Esophagus squamous epithelium (tissue), 5 donors: ENCODE measurements at places on chromosomes 2 and 18.

- DNase-seq, result no peak
Observed at GRCh38 chr2:74991977-74992376, 33.5 kb downstream of the POLE4 start.

- DNase-seq, result no peak
Observed at GRCh38 chr2:206275312-206276055, 1.0 kb downstream of the ZDBF2 start.

DNA sequence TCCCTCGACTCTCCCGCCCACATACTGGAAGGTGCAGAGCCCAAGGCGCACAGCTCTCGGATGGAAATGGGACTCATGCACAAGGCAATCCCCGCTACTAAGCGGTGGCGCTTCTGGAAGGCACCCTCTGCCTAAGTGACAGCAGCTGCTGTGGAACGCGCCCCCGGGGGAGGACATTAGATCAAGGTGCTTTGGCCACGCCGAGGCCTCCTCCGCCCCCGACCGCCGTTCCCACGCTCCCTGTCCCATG, 202 bp downstream of the MCEE start:
- no peak for DNase-seq

DNA sequence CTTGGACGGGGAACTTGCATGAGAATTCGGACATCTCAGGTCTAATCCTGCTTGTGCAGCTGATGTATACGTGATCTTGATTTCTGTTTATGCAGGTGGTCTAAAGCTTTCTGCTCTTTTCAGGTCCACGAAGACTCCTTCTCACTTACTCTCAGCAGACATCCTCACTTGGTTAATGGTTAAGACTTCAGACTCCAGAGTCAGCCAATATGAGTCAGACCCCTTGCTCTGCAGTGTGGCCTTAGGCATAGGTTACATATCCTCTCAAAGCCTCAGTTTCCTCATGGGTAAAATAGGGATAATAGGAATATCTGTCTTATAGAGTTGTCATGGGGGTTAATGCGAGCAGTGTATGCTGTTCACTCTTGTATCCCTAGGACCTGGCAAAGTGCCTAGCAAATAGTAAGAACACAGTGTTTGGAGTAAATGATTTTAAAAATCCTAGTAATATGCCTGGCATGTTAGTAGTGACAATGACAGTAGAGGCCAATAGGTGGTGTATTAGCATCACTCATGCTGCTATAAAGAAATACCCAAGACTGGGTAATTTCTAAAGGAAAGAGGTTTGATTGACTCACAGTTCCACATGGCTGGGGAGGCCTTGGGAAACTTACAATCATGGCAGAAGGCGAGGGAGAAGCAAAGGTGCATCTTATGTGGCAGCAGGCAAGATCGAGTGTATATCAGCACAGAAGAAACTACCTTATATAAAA, 42.3 kb downstream of the XRCC5 start:
- no peak for DNase-seq

GRCh38 chr2:27288610-27289009, 6.4 kb downstream of the TRIM54 start:
- no peak for DNase-seq

DNA sequence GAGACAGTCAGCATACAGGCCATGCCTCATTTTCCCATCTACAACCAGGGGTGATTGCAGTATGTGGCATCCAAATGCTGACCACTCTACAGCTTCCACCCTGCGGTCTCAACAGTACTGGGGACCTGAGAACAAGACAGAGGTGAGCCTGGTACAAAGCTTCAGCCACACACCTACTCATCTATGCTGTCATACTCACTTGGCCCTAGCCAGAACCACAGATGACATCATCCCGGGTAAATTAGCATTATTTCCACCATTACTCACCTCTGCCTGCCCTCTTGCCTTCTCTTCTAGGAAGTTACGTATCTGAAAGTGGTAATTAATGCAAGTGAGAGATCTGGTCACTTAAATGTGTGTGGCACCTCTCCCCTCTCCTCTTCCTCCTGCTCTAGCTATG, 208.2 kb upstream of the ARL4C start:
- DNase-seq, result no peak

- no peak for DNase-seq
Observed at GRCh38 chr2:48007699-48008268, 101.5 kb upstream of the FBXO11 start.

DNA sequence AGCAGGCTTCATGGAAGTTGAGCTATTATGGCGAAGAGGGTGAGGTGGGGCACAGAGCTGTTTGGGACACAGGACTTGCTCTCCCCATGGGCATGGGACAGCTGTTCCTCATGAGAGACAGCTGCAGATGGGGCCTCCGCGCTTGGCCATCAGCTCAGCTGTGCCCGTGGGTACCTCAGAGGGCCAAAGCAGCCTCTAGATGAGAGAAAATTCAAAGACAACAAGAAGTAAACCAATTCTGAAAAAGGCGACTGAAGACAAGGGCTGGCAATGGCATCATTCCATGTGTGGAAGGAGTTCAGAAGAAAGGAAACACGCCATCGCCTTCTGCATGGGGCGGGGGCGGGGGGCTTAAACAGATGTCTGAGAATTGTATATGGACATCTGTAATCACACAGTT, 136.2 kb downstream of the BCL2 start:
- no peak for DNase-seq

GRCh38 chr18:39464006-39464405, 1898.4 kb upstream of the CELF4 start:
- DNase-seq, result no peak

DNA sequence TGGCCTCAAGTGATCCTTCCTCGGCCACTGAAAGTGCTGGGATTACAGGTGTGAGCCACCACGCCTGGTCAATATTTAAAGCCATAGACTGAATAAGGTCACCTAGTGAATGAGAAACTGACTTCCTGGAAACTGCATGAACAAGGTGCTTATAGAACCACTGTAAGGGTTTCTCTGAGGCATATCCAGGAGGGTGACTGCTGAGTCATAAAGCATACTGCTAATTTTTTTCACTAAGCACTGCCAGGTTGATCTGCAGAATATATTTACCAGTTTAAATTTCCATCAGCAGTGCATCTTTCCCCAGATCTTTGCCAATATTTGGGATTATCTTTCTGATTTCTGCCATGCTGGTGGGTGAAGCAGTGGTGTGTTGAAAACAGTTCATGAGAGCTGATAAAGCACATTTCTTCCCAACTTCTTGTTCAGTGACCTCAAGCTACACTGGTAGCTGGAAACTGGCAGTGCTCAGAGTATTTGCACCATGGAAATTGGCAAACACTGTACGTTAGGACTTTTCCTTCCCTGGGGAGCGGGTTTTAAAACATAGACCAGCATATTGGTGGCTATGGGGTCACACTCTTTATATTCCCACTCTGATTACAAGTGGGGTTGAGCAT, 4.2 kb upstream of the CLIP4 start:
- DNase-seq, result no peak

GRCh38 chr2:24123922-24124580, 782 bp downstream of the FAM228B start:
- no peak for DNase-seq

- DNase-seq, result no peak
Observed at GRCh38 chr2:135817951-135818350, 19.0 kb downstream of the LCT start.

- DNase-seq, result no peak
Observed at GRCh38 chr2:32663864-32664263, 36.0 kb downstream of the TTC27 start.

DNA sequence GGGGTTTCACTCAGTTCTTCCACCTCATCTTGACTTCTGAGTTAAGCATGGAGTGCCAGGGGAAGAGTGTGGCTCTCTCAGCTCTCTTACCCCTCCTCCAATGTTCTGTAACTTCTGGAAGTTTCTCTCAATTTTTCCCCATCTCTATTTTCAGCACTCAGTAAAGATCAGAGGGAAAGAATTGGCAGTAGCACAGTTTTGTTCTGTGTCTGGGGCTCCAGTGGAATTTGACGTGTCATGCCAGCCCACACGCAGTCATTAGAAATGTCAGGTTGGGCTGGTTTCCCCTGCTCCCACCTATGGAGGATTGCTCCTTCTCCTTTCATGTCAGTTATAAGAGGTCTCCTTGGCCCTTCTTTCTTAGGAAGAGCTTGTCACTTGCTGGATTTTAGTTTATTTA, 104.6 kb upstream of the COL3A1 start:
- DNase-seq, result no peak

- DNase-seq, result no peak
Observed at GRCh38 chr18:43079422-43079821, 36.1 kb downstream of the RIT2 start.

GRCh38 chr2:30465171-30465545, 18.1 kb downstream of the LCLAT1 start:
- DNase-seq, result no peak

DNA sequence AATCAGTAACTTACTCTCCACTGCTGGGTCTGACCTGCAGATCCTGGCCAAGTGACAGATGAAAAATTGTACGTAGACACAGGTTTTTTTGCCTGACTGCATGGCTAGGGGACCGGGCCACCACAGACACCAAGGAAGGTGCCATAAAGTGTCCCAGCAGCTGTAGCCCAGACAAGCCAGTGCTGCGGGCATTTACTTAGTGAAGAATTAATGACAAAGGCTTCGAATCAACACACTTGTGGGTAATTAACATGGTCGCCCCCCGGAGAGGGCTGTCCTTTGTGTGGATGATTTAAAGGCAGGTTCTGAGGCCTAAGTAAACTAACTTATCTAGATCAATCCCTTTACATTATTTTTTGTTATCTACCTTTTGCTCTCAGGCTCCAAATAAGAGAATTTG, 1709.1 kb upstream of the LRRTM1 start:
- DNase-seq, result no peak

DNA sequence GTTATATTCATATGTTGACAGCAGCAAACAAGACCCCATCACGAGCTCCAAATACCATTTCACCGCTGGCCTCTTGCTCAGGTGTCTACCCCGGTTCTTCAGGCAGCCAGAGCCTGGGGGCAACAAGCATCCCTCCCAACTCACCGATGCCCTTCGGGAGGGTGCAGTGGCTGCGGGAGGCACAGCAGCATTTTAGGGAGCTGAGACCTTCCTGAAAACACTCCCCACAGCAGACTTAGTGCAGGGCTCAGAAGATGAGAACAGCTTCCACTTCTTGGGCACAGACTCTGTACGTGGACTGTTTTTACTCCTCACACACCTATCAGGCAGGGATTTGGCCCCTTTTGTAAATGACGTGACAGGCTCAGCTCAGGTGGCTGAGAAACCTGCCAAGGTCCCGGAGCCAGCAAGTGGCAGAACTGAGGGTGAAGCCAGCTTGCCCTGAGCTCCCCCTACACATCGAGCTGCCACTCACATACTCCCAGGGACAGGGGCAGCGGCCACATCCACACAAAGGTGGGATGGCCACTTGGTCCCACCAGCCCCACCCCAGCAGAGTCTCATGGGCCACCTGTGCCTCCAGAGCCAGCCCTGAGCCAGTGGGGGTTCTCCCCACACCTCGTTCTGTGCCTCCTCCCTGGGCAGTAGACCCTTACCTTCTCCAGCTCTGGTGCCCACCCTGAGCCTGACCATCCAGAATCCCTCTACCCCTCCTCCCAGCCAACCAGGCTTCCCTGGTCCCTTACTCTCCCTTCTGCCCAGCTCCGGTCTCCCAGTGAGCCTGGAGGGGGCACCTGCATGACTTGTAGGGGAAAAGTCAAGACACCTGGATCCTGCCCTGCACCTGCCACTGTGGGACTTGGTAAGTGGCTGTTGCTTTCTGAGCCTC, 28.5 kb downstream of the CYP27C1 start:
- no peak for DNase-seq
